ENCODE measurements at places on chromosomes 5 and 9.

DNA sequence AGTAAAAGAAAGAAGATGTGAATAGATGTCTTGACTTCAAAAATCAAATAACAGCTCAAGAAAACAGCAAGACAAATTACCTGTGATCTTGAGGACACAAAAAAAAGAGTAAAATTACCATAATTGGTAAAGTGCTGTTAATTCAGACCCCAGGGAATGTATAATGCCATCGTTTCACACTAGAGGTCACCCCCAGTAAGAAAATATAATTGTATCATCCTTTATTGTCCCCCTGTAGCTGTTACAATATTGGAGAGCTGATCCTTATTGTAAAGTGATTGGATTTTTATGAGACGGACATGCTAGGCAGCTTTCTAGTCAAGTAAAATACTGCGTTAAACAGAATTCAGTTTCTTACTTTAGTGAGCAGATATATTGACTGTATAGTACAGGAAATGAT is 377.0 kb downstream of the TLE1 start:
- DNase-seq = no peak

- no peak for DNase-seq
Measured at GRCh38 chr5:1875843-1876659, 6.7 kb downstream of the IRX4 start.

DNA sequence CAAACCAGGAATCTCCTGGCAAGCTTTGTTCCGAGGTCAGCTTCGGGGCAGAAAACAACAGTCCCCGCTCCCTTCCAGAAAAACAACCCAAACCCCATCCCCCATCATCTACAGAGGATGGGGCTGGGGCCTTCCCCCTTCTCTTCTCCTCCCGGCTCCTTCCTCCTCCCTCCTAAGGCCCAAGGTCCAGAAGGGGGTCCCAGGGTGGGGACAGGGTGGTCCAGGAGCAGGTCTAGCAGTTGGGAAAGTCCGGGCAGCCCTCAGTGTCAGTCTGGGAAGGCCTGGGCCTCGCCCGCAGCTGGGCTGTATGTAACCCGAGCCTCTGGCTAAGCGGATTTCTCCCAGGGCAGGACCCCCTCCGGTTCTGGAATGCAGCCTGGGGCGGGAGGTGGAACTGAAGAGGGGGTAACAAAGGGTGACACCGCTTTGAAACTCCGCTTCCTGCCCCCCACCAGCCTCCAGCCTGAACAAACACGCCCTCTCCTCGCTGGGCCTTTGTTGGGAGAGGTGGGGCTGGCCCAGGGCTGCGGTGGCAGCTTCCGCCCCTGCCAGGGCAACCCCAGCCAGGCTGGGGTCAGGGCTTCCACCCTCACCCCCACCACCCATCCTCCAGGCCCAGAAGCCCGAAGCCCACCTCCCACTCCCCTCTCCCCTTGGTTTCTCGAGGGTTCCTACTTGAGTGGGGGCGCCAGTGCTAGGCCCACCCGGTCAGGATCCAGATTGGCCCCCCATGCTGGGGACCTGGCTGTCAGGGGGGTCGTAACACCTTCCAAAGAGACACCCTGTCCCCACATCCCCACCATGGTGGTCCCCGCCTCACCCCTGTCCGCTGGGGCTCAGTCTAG is 63.5 kb downstream of the C9orf50 start:
- no peak for DNase-seq

DNA sequence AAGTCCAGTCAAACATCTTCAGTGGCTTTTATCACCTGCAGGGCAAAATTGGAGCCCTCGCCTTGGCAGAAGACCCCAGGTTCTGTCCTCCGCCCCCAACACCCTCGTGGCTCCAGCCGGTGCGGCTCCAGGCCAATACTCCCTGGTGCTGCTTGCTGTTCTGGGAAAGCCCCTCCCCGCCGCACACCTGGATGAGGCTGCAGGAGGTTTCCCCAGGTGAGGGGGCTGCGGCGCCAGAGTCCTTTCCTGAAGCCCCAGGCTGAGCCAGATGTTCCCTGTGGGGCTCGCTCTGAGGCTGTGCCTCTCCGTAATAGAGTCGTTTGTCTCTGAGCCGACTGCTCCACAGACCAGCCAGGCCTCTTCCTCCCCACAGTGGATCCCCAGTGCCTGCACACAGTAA is 375.4 kb upstream of the IRX1 start:
- no peak for DNase-seq

- no peak for DNase-seq
Measured at GRCh38 chr9:27497883-27498417, 26.1 kb upstream of the IFNK start.

- DNase-seq = no peak
Measured at GRCh38 chr9:114549697-114550330, 37.8 kb upstream of the ATP6V1G1 start.

GRCh38 chr9:137593176-137593575 is 2.9 kb upstream of the ZMYND19 start:
- DNase-seq = no peak

DNA sequence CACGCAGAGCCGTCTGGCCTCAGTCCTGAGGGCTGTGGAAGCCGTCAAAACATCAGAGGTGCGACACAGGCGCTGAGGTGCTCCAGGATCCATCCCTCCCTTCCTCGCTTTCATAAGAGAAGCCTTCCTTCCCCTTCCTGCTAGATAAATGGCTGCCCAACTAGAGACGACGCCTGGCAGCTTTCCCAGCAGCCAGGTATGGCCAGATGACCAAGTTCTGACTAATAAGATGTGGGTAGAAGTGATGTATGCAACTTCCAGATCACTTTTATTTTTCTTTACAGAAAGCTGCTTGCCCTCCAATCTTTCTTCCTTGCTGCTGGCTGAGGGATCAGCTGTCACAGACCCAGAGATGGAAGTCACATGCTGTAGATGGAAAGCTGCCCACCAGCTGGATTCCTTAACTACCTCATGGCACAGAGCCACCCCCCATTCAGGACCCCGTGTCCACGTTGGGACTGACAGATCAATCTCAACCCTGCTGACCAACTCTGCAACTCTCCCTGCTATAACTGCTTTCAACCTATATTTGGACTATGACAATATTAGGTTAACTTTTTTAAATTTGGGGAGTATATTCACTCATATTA is 8.8 kb downstream of the MAPK9 start:
- no peak for DNase-seq

DNA sequence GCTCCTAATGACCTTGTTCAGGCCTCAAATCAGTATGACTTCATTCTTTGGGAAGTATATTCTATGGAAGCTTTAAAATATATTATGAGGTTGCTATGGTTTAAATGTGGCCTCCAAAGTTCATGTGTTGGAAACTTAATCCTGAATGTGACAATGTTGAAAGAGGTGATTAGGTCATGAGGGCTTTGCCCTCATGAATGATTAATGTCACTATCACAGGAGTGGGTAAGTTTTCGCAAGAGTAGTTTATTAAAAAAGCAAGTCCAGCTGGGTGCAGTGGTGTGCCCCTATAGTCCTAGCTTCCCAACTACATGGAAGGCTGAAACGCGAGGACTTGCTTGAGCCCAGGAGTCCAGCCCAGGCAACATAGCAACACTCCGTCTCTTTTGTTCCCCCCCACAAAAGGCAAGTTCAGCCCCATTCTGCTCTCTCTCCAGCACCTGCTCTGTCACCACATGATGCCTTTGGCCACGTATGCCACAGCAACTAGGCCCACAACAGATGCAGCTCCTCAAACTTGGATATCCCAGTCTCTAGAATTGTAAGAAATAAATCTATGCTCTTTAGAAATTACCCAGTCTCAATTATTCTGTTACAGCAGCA is 105.3 kb downstream of the SIL1 start:
- no peak for DNase-seq

- no peak for DNase-seq
Measured at GRCh38 chr9:116090030-116090770, 63.4 kb upstream of the PAPPA start.

DNA sequence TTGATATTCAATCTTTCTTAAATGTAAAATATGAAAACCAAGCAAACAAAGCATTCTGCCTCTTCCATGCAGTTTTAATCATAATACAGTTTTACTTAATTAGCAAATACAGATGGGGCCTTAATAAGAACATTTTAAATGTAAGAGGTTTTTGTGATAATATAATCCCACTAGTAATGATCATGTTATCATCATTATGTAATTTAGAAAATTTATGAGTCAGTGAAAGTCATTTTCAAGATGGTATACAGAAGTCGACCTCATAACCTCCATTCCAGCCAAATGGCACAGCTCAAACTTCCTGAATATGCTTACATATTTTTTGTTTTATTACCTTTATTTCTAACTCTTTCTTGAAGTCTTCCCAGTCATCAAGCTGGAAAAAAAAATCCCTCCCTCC is 102.2 kb upstream of the GNA14 start:
- no peak for DNase-seq

DNA sequence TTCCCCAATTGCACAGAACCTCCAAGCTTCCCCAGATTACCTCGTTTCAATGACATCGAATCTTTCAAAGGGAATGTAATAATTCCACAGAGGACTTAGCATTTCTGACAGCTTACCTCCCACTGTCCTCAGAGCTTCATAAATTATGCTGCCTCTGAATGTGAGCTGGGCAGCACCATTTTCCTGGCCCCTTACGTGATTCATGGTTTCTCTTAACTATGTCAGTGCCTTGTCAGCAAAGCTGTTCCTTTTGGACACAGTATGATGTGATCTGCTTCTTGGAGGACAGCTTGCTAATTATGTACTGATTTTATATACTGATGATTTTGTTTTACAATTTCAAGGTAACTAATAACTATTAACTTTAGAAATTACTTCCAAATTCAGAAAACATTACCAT is 27.7 kb upstream of the SSBP2 start:
- DNase-seq = no peak

DNA sequence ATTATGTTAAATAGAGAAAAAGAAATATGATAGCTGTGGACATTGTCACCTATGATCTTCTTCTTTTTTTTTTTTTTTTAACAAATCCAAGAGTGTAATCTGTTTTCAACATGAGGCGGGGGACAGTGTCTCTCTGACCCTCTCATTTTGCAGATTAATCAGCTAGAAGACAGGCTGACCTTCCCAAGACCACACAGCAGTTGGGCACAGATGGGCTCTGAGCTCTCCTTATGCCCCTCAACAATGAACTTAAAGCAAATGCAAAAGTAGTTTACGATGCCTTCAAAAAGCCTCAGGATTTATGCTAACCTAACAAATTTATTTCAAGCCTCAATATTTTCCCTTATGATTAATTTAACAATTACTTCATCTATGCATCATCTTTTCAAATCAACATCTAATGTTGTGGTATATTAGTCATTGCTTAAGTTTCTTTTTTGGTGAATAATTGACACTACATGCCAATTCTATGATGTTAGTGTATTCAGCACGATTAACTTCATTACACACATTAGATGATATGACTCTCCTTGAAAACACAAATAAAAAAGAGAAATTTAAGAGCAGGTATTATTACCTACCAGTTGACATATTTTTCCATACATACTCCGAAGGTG is 7.4 kb downstream of the NFIL3 start:
- no peak for DNase-seq

GRCh38 chr5:66757219-66757833 is 161.1 kb downstream of the MAST4 start:
- DNase-seq = no peak

- no peak for DNase-seq
Measured at GRCh38 chr5:159805021-159805420, 111.3 kb upstream of the ADRA1B start.

DNA sequence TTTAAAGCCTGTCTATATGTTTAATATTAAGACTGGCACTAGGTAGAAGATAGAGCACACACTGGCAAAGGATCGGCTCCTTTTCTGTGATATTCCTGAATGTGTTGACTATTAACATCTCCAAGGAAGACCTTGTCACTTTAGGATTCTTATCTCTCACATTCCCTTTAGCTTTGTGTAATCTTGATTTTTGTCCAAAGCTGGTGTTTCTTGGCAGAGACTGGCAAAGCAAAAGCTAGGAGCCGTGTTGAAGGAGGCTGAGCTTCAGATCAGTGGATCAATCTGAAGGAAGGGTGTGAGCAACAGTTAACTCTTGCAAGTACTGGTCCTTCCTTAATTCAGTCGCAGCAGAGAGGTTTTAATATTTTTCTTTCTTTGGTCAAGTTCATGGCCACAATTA is 830.4 kb upstream of the ZNF608 start:
- DNase-seq = no peak

GRCh38 chr9:34072868-34073590 is 24.3 kb upstream of the UBAP2 start:
- DNase-seq = no peak

GRCh38 chr9:14311171-14311949 is 2.6 kb downstream of the NFIB start:
- no peak for DNase-seq

DNA sequence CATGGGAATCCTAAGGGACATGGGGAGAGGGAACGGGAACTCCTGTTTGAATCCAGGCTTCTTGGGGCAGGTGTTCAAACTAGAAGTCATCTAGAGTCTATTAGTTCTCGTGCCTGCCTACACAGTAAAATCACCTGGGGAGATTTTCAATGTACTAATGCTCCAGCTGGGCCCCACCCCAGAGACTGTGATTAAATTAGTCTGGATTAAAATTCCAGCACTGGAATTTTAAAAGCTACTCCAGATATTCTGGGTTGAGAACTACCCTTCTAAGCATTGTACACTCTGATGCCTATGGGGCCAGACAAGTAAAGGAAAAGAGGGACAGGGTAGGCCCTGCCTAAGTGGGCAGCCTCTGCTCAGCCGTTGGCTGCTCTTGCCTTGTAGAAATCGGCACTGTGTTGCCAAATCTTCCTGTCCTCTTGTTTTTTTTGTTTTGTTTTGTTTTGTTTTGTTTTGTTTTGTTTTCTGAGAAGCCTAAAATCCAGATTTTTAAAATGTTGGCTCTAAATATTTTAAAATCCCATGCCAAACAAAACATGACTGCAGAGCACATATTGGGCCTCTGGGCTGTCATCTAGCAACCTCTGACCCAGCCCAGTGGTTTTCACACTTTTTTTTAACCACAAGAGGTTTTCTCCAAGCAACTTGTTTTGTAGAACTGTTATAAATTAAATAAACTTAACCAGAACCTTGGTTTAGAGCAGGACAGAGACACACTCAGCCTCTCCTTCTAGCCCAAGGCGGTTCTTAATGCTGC is 29.0 kb downstream of the ADRB2 start:
- no peak for DNase-seq

DNA sequence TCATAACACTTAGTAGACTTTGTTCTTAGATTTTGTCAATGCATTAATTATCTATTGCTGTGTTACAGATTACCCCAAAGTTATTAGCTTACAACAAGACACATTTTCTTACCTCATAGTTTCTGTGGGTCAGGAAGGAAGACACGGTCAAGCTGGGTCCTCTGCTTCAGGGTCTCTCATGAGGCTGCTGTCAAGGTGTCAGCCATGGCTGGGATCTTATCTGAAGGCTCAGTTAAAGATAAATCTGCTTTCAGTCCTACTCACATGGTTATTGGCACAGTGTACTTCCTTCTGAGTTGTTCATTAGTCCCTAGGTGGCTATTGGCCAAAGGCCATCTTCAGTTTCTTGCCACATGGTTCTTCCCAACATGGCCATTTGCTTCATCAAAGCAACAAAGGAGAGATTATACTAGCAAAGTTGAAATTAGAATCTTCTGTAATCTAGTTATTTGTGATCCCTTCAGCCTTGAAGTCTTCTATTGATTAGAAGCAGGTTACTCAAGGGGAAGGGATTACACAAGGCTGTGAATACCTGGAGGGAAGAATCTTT is 25.2 kb downstream of the TDRD7 start:
- no peak for DNase-seq
